ENCODE measurements at places on chromosomes 5 and 9.

GRCh38 chr5:129807162-129807814, 59.4 kb downstream of the MINAR2 start:
- no peak for DNase-seq

GRCh38 chr5:10733426-10733825, 27.6 kb downstream of the DAP start:
- DNase-seq: no peak

DNA sequence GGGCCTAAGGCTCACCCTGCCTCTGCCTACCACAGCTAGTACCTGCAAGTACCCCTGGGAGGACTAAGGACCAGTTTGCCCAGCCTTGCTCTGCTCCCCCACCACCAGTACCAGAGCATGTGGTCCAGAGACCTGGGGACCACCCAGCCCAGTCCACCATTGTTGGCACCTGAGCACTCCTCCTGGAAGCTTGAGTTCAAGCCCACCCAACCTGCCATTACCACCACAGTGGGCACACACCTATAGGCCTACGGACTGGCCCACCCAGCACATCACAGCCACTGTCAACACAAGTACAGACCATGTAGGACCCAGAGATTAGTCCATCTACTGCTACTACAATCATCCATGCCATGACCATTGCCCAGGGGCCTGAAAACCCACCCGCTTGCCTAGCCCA, 30.8 kb upstream of the SH3TC2 start:
- DNase-seq: no peak

DNA sequence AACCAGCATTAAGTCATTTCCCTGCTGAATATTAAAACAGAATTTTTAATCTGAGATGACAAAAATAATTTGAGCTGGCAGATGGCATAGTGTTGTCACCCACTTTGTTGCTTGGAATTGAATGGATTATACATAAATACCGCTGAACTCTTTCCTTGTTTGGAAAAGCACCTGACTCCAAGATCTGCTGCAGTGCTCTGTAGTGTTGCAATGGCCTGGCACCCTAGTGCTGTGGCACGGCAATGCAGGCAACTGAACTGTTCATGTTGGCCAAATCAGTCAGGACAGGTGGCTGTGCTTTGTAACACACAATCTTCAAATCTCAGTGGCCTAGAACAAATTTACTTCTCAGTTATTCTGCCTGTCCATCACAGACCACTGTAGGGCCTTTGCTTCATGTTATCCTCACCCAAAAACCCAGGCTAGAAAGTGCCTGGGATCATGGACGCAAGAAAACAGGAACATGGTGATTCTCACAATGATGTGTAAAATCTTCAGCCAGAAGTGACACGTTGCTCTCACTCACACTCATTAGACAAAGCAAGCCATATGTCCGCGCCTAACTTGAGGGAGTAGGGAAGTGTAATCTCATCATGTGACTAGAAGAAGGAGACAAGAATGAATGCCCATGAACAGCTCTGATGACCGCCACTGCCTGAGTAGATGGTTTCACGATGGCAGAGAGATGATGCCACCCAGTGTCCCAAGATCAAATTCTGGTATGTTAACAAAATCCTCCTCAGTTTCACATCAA, 191.9 kb upstream of the PUM3 start:
- DNase-seq: no peak

DNA sequence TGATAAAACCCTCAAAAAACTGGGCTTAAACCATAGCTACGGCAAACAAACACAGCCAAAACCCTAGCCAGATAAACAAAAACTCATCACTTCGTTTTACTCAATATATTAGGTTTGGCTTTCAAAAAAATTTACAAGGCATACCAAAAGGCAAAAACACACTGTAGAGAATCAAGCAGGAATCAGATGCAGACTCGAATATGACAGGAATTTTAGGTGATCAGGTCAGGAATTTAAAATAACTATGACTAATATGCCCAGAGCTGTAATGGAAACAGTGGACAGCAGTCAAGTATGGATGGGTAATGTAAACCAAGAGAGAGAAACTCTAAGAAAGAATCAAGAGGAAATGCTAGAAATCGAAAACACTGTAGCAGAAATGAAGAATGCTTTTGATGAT, 26.5 kb upstream of the DOCK2 start:
- no peak for DNase-seq

DNA sequence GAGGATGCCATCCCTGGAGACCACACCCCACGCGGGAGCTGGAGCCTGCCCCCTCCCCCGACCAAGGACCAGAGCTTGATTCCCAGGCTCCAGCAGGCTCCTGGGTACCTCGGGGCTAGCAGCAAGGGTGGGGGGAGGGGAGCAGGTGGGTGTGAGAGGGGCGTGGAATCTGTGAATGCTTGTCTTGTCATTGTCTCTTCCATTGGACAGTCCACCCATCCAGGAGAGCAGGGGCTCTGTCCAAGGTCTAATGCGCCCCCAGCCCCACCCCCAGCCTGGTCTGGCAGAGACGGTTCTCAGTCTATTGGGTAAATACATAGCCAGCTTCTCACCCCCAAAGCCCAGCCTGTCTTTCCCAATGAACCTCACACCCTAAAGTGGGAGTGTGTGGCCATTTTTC, 22.8 kb downstream of the URM1 start:
- no peak for DNase-seq

GRCh38 chr9:28938981-28939380, 1365.7 kb upstream of the C9orf72 start:
- no peak for DNase-seq

DNA sequence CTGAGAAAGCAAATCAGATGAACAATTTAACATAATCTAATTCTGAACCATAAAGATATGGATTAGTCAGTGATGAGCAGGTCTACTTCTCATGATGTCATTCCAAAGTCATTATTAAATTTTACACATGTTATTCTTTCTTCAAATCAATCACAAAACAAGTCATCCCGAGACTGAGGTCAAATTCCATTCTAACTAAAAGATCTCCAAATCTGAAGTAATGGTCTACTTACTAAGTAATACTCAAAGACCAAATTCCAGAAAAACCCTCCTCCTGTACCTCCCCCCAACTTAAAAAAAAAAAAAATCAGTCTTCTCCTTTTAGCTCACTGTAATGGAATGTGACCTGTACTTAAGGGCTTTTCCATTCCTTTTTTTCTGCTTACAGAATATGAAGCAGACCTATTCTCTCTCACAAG, 4.7 kb downstream of the PFDN1 start:
- no peak for DNase-seq

DNA sequence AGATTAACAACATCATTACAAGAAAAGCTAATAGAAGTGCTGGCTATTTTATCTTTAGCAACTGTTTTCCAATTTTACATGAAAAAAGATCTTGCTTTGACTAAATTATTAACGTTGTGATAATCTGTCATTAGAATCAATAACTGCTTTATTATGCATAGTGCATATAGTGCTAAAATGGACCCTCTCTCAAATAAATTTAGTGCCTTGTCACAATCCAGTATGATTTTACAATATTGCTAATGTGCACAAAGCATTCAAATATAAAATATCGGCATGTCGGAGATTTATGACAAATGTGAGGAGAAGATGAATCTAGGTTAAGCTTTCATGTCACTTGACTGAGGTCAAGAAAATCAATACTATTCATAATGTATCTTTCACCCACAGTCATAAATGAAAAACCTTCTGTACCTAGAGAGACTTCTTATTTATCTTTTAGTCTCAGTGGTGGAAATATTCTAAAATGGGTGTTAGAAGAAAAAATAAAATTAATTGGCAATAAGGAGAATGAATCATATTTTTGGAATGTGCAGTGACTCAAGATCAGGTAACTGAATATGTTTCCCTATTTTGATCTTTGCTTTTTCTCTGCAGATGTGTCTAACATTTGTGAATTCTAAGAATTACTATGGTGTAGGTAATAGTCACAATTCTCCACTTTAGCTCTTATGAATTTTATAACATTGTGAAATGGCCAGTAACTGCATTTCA, 672.9 kb upstream of the GRAMD2B start:
- DNase-seq: no peak

GRCh38 chr5:31407921-31408693, 123.8 kb downstream of the DROSHA start:
- no peak for DNase-seq

DNA sequence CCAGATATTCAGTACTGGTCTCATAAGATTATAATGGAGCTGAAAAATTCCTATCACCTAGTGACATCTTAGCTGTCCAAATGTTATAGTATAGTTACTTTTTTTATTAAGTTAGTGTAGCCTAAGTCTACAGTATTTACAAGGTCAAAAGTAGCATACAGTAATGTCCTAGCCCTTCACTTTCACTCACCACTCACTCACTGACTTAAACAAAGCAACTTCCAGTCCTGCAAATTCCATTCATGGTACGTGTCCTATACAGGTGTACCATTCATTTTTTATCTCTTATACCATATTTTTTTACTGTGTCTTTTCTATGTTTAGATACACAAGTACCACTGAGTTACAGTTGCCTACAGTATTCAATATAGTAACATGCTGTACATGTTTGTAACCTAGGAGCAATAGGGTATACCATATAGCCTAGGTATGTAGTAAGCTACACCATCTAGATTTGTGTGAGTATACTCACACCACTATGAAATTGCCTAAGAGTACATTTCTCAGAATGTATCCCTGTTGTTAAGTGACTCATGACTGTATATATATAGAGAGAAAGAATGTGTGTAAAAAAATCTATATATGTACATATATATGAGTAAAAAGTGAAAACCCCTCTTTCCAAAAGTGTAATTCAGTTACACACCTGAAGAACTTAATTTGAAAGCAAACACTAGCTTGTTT, 234.8 kb upstream of the WWC1 start:
- DNase-seq: no peak

GRCh38 chr5:143828710-143829109, 16.7 kb downstream of the HMHB1 start:
- DNase-seq: no peak

DNA sequence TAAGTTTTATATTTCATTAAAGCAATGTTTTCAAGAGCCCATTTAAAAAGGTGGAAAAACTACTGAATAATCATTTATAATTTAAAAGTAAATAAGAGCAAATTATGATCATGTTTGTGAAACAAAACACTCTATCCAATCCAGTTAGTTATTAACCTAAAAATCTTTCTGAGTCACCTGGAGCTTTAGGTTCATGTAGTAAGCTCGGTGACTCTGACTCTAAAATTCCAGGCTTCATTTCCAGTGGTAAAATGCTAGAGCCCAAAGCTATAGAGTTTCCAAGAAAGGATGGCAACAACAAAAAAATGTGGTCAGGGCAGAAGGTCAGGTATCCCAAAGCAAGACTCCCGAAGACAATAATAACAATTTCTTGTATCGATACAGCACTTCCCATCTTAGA, 76.1 kb upstream of the SPOCK1 start:
- no peak for DNase-seq

GRCh38 chr9:126318858-126319257, 7.8 kb upstream of the MVB12B start:
- DNase-seq: no peak

- no peak for DNase-seq
Observed at GRCh38 chr5:150946351-150946905, 41.6 kb upstream of the ZNF300 start.

- no peak for DNase-seq
Observed at GRCh38 chr5:124670722-124671184, 75.7 kb downstream of the ZNF608 start.

DNA sequence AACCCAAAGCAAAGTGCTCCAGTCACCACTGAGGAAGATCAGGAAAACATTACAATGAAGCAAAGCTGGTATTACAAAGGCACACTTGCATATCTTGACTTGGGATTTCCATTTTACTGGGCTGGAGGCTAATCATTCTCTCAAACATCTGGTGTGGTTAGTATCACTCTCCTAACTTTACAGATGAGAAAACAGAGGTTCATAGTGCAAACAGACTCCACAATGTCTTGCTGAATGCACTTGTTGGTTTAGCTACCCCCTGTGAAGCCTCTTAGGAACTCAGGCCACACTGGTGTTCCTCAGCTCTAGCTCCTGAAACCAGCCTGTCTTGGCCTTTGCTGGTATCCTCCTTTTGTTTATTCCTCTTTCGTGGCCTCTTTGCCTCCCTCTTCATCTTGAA, 29.5 kb upstream of the SMAD5 start:
- no peak for DNase-seq

GRCh38 chr9:137149942-137150616, 11.1 kb downstream of the GRIN1 start:
- DNase-seq: no peak

Data from activated T-cell treated with anti-CD3 and anti-CD28 coated beads for 1 hour (primary cell).